ENCODE measurements at places on chromosomes 5 and 9. TPM values are rescaled to one million over a fixed set of nuclear protein-coding genes. Genes with fewer than 3 reads are reported as not detected.

Gene ENTREP1
- polyA plus RNA-seq = 2.4 TPM

Gene SLC6A19
- 71.8 TPM for polyA plus RNA-seq

Gene SH3PXD2B
- 29.1 TPM for polyA plus RNA-seq

Gene DMAC1
- polyA plus RNA-seq = 75.2 TPM

Gene PCDHA1
- polyA plus RNA-seq = 0.15 TPM

Gene TNFSF15
- polyA plus RNA-seq = 8.0 TPM

All from renal pelvis (tissue), 12 donors.